ENCODE measurements at places on chromosomes 1 and 21.

GRCh38 chr1:35178874-35179380 is 14.0 kb downstream of the SFPQ start:
- no peak for DNase-seq

DNA sequence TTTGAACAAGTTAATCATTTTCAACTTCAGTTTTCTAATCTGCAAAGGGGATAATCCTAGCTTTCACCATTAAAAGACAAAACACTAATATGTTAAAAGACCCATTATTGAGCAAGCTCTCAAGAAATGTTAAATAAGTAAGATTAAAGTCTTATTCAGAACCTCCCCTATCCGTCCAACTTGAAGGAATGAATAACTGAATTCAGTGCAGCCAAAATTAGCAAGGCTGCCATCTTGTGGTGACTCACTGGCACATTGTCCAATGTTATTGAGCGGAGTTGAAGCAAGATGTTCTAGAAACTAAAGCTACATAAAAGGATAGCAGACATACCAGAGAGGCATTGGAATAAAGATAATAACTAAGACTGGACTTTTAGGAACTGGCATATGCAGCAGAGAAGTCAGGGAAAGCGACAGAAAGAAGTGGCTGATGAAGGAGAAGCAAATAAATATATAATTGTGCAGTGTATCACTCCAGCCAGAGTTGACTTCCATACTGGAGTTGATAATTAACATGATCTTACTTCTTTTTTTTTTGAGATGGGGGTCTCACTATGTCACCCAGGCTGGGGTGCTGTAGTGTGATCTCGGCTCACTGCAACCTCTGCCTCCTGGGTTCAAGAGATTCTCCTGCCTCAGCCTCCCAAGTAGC is 8.2 kb upstream of the CAP1 start:
- no peak for DNase-seq

- DNase-seq, result no peak
Measured at GRCh38 chr1:162561616-162562469, at the start of gene UAP1. UAP1 (plus strand) TSS chr1:162561722; CDS start chr1:162566069, 4,347 bp downstream.

GRCh38 chr1:43880604-43881003 is 53.0 kb upstream of the ARTN start:
- DNase-seq, result no peak

GRCh38 chr21:31766899-31767298 is 35.0 kb upstream of the SCAF4 start:
- DNase-seq, result no peak

DNA sequence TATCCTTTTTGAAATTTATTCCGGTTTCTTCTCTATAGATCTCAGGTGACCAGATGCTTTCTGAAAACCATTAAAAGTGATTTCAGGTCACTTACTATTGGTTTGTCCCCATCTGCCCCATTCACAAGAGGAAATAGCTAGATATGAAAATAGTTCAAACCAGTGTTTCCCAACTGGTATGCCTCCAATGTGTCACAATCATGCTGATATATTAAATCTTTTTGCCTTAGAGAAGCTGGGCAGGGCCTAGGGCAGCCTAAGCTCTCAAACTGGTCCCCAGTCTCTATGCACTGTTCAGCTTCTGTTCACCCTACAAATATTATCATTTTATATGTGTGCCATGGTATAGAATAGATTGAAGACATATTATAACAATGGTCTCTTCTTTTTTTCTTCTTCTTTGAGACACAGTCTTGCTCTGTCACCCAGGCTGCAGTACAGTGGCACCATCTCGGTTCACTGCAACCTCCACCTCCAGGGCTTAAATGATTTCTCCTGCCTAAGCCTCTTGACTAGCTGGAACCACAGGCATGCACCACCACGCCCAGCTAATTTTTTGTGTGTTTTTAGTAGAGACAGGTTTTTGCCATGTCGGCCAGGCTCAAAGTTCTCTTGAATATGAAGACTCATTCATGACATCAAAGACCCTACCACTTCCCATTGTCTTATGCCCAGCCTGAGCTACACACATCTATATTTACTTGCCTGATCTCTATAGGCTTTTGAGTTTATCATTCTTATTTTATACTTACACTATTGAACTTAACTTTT is 15.7 kb downstream of the PTPN22 start:
- DNase-seq, result no peak

DNA sequence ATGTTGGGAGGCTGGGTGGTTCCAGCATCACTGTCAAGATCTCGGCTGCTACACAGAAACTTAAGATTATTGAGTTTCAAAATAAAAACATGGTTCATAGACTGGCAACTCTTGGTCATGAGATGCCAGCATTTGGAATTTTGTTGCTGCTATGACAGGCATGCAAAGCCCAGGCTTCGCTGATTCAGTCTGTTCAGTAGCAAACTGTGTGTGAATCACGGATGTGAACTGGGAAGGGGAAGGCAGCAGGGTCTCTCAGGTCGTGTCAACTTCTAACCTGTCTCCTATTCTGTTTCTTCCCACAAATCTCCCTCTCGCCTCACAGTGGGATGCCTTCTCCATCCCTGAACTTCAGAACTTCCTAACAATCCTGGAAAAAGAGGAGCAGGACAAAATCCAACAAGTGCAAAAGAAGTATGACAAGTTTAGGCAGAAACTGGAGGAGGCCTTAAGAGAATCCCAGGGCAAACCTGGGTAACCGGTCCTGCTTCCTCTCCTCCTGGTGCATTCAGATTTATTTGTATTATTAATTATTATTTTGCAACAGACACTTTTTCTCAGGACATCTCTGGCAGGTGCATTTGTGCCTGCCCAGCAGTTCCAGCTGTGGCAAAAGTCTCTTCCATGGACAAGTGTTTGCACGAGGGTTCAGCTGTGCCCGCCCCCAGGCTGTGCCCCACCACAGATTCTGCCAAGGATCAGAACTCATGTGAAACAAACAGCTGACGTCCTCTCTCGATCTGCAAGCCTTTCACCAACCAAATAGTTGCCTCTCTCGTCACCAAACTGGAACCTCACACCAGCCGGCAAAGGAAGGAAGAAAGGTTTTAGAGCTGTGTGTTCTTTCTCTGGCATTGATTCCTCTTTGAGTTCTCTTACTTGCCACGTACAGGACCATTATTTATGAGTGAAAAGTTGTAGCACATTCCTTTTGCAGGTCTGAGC is 25.5 kb downstream of the EIF2D start:
- DNase-seq, result no peak

- DNase-seq, result no peak
Measured at GRCh38 chr21:39644062-39644560, 31.4 kb downstream of the B3GALT5 start.

GRCh38 chr1:60695716-60696171 is 386.6 kb upstream of the NFIA start:
- DNase-seq, result no peak

- DNase-seq, result no peak
Measured at GRCh38 chr21:19321688-19322087, 918.1 kb upstream of the TMPRSS15 start.

DNA sequence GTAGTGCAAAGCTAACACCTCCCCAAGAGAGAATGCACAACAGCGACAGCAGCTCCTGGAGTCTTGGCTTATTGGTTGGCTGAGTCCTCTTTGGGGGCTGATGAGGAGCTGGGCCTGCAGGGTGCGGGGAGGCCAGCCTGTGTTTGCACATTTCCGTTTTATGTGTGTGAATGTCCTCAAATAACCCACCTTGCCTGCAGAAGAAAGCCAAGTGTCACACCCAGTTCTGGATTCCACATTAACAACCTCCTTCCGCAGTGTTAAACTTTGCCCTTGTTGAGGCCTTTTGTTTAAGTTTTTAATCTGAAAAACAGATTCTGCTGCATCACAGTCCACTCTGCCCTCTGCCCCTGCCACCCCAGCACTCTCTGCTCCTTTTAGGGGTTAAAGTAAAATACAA is 274.5 kb downstream of the TM2D1 start:
- DNase-seq, result no peak

GRCh38 chr1:78113156-78113916 is 67.6 kb downstream of the GIPC2 start:
- no peak for DNase-seq

DNA sequence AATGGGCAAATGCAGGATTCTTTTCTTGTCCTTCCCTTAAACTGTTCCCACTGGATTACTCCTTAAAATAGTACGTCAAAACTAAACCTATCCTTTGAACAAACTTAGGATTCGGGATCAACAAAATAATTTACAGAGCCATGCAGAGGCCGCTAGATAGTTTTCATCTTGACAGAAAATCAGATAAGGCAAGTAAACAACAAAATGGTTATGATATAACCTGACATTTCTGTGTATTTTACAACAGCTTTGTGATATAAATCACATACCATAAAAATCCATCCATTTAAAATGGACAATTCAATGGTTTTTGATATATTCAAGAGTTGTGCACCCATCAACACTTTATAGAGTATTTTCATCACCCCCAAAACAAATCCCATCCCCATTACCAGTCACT is 11.2 kb downstream of the SCAF4 start:
- DNase-seq, result no peak

DNA sequence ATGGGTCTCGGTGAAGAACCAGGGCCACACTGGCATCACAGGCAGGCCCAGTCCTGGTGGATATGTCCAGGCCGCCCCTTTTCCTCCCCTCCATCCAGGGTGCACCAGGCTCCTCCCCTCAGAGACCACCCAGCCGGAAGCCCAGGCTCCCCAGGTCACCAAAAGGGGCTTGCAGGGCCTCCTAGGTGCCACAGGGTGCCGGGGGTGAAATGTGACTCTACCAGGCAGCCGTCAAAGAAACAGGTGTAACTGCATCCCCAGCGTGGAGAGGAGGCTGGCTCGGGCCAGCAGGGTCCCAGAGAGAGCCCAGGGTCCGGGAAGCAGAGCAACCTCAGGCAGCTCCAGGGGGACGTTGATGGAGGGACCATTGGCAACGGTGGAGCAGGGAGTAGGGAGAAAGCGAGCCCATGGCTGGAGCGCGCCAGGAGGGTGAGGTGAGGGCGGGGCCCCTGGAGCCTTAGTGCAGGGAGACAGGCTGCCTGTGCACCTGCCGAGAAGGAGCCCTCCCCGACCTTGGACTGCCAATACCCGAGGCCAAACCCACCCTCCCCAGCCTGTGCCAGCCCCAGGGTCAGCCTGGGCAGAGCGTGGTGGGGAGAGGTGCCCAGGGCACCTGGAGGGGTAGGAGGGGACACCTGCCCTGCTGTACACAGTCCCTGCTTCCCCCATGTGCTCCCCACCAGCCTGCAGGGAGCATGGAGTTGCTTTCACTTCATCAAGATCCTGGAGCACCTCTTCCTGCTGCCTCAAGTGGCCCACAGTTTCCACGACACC is 48.3 kb upstream of the POFUT2 start:
- peak; percentile 52 for DNase-seq

GRCh38 chr1:203860396-203861025 is 888 bp upstream of the SNRPE start:
- no peak for DNase-seq

DNA sequence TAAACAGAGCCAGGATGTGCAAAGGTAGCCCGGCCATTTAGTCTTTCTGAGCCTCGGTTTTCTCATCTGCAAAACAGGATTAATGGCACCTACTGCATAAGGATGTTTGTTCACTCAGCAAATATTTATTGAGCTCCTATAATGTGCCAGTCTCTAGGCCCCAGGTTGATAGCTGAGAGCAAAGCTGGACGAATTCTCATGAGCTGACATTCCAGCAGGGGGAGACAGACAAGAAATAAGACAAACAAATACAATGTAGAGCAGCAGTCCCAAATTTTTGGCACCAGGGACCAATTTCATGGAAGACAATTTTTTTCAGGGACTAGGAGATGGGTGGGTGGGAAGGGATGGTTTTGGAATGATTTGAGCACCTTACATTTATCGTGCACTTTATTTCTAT is 74.3 kb upstream of the PAX7 start:
- DNase-seq, result no peak

DNA sequence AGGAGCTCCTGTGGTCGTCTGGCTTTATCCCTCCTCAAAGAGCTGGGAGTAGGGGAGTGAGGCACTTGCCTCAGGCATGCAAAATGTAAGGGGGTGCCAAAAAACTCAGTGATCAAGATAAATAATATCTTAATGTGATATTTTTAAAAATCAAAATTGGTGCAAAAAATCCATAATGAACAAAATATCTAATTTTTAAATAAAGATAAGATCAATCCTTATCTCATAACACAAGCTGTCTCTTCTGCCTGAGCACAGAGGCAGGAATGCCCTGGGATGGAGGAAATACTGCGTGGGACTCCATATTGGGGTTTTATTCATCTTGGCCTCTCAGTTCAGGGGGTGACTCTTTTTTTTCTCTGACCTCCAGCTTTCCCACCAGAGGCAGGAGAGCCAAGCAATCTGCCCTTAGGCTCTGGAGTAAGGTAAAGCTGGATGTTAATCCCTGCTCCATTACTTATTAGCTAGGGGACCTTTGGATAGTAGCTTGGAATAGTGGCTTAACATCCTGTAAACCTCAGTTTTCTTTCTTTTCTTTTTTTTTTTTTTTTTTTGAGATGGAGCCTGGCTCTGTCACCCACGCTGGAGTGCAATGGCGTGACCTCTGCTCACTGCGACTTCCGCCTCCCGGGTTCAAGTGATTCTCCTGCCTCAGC is 77.3 kb upstream of the NFASC start:
- DNase-seq, result no peak

- DNase-seq, result no peak
Measured at GRCh38 chr1:164675342-164675904, 116.4 kb downstream of the PBX1 start.

GRCh38 chr1:219774386-219774785 is 154.0 kb downstream of the SLC30A10 start:
- no peak for DNase-seq

DNA sequence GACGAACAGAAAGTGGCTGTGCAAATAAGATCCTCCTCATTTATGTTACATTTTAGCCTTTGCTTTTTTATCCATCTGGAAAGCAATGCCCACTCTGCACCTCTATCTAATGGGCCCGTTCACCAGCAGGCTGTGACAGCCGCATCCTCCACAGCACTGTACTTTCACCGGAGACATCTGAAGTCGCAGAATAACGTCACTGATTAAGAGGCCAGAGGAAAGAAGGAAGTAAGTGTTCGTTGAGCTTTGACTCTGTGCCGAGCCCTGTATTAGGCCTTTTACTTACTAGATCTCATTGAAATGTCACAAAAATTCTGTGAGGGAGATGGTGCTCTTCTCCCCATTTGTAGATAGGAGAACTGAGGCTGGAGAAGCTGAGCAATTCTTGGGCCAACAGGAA is 62.3 kb downstream of the KAZN start:
- no peak for DNase-seq

GRCh38 chr1:185239861-185240260 is 77.2 kb downstream of the IVNS1ABP start:
- no peak for DNase-seq

DNA sequence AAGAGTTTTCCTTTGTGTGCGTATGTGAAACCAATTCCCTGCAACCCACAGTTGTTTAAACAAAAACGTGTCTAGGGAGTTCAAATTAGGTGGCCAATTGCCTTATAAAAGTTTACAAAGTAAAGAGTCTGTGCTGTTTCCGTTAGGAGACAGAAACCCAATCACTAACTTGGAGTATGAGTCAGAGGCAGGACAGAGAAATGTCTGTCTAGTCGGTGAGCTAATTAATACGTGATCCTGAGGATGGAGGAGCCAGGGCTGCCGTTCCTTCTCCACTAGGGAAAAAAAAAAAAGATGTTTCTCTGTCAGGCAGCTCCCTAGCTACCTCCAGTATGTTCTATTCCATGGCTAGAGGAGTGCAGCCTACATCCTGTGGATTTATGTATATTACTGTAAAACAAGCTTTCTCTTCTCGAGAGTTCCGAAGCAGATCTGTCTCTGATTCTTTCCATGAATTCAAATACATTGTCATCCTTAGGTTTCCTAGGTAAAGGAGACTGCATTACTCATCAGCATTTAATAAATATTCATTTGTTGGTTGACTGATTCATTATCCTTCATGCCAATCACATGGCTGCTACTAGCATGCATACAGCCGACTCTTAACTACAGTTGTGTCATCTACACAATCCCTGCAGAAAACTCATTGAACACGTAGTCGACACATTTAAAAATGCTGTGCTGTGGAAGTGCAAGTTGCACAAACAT is 430.6 kb downstream of the KIF26B start:
- DNase-seq, result no peak
